ENCODE measurements at places on chromosomes 13 and 19.

- no peak for DNase-seq
Measured at GRCh38 chr19:48417421-48417820, 24.0 kb downstream of the GRIN2D start.

DNA sequence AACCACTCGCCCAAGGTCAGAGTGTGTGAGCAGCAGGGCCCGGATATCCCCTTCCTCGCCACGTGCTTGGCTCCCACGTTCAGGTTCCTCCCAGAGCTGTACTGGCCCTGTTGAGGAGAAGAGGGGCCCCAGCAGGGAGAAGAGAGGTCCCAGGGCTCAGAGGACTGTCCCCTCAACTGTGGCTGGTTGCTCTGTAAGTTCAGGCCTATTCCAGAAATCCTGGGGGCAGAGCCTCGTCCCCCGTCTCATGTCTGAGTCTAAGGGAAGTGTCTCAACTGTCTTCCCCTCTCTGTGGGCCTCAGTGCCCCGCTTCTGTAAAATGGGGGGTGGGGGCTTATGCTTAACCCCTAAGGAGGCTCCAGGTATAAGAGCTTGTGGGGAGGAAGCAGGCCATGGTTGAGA lies 3.9 kb downstream of the PPP5C start:
- DNase-seq, result no peak

GRCh38 chr19:48738557-48739403 lies 1.6 kb downstream of the RASIP1 start:
- DNase-seq, result peak; percentile 86

GRCh38 chr19:33171222-33171795 lies 22.8 kb upstream of the LRP3 start:
- no peak for DNase-seq

GRCh38 chr19:45952686-45953505 lies 20.8 kb downstream of the NOVA2 start:
- DNase-seq, result peak; percentile 23

DNA sequence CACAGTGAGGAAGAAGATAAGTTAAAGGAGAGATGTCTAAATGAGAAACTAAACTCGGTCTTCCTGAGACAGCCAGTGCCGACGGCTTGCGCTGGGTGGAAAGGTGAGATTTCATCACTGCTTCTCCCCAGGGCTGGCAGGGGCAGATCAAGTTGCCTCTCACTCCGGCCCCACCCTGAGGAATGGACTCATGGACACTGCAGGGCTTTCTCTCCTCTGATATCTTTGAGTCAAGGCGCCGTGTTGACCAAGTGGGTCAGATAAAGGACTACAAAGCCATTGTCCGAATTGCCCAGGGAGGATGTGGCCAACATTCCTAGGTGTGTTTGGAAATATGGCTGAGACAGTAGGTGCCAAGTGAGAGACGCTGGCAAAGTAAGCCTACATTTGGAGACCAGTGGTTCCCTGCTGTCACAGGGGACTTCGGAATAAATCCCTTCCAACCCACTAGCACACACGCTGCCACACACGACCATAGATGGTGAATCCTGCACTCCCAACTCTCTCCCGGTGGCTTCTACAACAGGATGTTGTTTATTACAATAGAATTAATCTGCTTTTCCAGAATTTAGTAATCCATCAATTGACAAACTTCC lies 156.5 kb upstream of the TSC22D1 start:
- no peak for DNase-seq

DNA sequence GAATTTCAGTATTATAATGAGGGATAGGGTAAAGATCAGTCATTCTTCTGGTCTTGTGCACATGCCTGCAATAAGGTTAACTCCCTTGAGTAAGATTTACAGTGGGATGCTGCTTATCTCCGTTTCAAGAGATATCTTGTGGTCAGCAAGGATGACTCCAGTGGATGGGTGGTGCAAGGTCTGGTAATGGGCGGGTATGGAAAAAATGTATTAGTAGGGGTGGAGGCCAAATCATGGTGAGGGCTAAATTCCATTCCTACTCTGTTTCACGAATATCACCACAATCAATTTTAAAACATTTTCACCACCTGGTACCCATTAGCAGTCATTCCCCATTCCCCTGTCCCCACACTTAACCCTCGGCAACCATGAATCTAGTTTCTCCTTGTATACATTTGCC lies 40.6 kb downstream of the CCDC122 start:
- DNase-seq, result no peak
